Stimulated activated CD4-positive, alpha-beta T cell treated with anti-CD3 and anti-CD28 coated beads, Interleukin-1b, Interleukin-23, amount 100 ng/mL, for 4 hours (primary cell): ENCODE measurements at places on chromosomes 1 and 21.

DNA sequence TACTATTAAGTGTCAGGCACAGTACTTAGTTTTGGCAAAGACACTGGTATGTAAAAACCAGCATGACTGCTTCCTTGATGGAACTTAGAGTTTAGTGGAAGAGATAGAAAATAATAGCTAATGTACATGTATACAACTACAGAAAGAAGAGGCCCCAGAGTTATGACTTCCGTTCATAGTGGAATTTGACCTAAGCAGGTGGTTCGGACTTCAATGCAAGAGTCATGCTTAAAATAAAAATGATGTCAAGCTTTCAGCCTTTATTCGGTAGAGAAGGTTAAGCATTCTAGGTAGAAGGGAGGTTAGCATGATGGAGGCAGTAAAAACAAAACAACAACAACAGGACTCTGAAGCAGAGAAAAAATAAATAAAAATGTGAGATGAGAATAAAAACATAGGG, 165.9 kb downstream of the KCNT2 start:
- DNase-seq, result no peak

GRCh38 chr1:190436615-190437014, 41.0 kb downstream of the BRINP3 start:
- no peak for DNase-seq

DNA sequence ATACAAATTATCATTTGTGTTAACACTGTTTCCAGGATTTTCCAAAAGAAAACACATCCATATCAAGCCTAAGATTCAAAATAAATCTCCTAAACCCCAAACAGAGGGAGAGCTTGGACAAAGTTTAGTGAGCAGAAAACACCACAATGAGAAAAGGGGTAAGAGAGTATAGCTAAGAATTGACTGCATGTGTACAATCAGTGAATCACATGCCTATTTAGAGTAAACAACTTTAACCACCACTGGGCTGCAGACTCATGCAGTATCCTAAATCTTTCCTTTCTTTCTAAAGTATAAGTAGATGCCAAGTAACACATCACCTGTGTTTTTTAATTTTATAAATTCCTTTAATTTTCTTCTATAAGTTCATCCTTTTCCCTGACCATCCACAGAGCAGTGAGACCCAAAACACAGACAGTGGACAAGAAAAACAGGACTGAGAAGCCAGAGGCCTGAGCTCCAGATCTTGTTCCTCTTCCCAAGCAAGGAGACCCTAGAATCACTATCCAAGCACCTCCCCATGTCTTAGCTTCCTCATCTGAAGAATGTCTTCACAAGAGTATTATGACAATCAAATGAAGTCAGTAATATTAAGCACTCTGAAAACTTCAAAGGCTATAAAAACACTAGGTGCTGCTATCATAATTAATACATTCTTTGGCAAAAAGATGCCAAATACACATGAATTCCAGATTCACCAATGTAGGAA, 93.1 kb downstream of the VAV3 start:
- no peak for DNase-seq

GRCh38 chr1:237139732-237140131, 97.7 kb downstream of the RYR2 start:
- no peak for DNase-seq

- DNase-seq, result no peak
Observed at GRCh38 chr21:23099185-23099584, 2101.0 kb downstream of the NCAM2 start.

GRCh38 chr1:202807926-202808757, at the start of gene KDM5B:
KDM5B (minus strand) TSS chr1:202808421; CDS start chr1:202808305, 116 bp downstream.
- DNase-seq, result peak; percentile 55

DNA sequence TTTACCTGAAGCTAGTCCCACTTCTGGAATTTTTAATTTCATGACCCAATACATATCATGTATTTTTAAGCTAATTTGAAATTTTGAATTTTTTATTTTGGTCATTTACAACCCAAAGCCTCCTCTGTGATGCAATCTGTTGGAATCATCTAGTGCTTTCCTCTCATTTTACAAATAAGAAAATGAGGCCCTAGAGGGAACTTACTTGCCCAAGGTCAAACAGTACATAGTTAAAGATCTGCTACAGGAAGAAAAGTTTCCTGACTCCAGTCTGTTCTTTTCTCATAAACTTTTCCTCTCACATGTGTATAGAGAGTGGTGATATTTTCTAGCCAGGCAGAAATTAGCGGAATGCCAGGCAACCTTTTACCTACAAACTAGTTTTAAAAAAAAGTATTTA, 59.3 kb upstream of the DPT start:
- DNase-seq, result no peak

- DNase-seq, result no peak
Observed at GRCh38 chr1:8889925-8890785, 11.7 kb upstream of the ENO1 start.

DNA sequence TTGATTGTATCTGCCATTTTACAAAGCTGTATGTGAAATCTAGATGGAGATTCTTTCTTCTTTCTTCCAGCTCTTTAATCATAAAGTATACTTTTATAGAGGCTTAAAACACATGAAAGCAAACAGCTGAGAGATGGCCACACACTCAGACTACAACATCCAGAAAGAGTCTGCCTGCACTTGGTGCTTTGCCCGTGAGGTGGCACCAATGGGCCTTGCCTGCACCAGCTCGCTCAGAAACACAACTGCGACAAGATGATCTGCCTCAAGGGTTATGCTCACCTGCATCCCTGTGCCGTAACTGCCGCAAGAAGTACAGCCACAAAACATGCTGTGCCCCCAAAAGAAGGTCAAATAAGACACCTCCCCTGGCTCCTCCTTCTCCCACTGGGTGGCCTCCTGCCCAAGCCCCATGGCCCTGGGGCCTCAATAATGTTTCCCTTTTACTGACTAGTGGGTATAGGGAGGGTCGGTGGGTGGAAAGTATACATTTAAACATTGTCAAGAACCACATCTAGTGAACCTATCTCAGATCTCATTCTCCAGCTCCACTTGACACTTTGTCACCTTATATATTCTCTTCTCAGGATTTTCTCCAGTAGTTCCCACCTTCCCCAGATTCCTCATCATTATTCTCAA, 66.7 kb upstream of the ANGPTL3 start:
- no peak for DNase-seq

GRCh38 chr1:43073490-43074230, 98.4 kb downstream of the EBNA1BP2 start:
- DNase-seq, result peak; percentile 62

- DNase-seq, result no peak
Observed at GRCh38 chr1:184404727-184405027, 17.8 kb downstream of the C1orf21 start.

DNA sequence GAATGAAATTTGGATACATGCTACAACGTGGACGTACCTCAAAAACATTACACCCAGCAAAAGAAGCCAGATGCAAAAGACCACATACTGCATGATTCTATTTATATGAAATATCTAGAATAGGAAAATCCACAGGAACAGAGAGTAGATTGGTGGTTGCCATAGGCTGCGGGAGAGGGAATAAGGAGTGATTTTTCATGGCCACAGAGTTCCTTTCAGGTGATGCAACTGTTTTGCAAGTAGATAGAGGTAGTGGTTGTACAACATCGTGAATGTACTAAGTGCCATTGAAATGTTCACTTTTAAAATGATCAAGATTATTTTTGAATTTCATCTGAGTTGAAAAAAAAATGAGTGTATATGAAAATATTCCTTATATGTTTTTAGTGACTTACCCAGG, 115.3 kb upstream of the RUNX1 start:
- DNase-seq, result no peak

- DNase-seq, result no peak
Observed at GRCh38 chr1:218835609-218836008, 338.1 kb upstream of the LYPLAL1 start.

DNA sequence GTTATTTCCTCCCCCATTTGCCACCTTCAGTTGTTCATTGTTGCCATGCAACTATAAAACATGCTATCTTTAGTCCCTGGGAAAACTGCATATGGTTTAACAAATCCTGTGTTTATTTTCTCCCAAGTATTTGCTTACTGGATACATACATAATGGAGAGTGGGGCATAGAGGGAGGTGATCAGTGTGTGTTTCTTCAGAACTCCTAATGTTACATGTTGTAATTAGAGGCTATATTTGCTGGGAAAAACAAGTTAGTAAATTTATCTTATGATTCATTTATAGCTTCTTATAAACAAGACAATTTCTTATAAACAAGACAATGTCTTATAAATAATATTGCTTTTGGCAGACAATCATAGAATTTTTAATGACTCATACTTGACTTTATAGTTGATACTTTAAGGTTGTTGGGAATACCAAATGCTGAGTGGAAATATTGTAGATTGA, 7.3 kb upstream of the GIPC2 start:
- no peak for DNase-seq

GRCh38 chr1:68081775-68082283, 31.4 kb upstream of the DIRAS3 start:
- no peak for DNase-seq

- DNase-seq, result no peak
Observed at GRCh38 chr21:38830671-38831525, 25.2 kb downstream of the ETS2 start.

- DNase-seq, result no peak
Observed at GRCh38 chr1:179298952-179299351, 5.4 kb downstream of the SOAT1 start.

GRCh38 chr1:230790026-230790425, 42.8 kb downstream of the CAPN9 start:
- no peak for DNase-seq

GRCh38 chr1:62953633-62954032, 169.7 kb downstream of the ATG4C start:
- DNase-seq, result no peak

- DNase-seq, result no peak
Observed at GRCh38 chr1:207844371-207844770, 66.6 kb downstream of the CD34 start.

GRCh38 chr1:96333522-96334235, 387.9 kb upstream of the PTBP2 start:
- DNase-seq, result no peak

GRCh38 chr21:34801519-34802132, 132.8 kb downstream of the CLIC6 start:
- DNase-seq, result no peak

DNA sequence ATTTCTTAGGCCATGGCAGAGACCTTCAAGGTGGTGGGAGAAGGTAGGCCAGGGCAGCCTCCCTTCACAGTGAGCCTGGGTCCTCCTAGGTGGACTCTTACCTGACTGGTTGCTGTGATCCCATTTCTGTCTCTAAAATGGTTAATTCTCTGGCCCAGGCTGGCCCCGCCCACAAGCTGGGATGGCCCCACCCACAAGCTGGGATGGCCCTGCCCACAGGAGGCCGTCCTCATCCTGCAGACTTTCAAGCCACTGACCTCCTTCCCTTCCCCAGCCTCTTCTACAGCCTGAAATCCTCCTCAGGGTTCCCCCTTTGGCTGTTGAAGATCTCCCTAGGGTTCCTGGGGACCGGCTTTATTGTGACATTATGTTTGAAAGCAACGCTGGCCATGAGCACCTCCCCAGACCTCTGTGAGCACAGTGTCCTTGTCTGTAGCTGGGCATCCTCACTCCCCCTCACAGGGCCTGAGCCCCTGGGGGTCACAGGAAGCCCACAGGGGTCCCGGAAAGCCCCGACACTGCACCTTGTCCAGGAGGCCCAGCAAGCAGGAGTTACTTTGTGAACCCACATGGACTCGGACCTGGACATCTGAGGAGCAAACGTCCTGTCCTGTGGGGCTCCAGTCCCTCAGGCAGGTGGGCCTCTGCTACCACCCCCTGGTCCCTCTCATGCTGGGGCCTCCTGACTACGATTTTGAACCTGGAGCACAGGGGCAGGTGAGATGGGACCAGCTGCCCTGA, 621.7 kb downstream of the MATN1 start:
- no peak for DNase-seq

DNA sequence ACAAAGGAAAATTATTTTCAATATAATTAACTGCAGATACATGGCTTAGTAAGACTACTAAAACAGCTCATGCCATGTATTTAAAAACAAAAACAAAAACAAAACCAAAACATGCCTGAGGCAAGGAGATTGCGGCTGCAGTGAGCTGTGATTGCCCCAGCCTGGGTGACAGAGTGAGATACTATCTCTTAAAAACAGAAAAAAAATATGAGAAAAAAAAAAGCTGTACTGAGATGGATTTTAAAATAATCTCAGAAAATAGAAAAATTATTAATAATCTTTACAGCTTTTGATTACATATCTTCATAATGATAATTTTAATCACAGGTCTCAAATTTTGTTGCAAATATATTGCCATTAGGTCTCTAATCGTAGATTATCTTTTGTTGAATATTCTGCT, 24.0 kb upstream of the LIN9 start:
- no peak for DNase-seq

DNA sequence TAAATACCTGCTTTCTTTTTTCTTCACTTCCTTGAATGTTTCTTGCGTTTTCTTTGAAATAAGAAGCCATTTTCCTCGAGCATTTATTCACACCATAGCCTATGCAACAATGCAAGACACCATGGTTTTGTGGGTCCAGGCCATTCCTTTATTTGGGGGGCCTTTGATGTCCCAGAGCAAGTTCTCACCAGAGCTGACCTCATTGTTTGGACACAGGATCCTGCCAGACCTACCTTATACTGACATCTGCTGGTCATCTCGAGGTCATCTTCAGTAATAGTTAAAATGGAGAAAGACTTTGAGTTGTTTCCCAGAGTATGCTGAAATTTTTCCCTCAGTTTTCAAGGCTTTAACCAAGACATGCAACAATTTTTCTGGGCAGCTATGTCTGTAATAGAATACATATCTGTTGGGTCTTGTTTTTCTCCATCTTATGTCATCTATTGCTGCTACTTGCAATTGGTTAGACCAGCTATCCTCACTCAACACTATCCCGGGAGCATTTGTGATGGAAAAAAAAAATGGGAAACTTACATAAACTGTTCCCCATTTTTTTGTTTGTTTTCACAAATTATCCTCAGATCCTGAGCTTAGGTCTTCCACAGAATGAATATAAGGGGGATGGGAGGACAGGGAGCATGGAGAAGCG, 34.0 kb upstream of the BACE2 start:
- no peak for DNase-seq

DNA sequence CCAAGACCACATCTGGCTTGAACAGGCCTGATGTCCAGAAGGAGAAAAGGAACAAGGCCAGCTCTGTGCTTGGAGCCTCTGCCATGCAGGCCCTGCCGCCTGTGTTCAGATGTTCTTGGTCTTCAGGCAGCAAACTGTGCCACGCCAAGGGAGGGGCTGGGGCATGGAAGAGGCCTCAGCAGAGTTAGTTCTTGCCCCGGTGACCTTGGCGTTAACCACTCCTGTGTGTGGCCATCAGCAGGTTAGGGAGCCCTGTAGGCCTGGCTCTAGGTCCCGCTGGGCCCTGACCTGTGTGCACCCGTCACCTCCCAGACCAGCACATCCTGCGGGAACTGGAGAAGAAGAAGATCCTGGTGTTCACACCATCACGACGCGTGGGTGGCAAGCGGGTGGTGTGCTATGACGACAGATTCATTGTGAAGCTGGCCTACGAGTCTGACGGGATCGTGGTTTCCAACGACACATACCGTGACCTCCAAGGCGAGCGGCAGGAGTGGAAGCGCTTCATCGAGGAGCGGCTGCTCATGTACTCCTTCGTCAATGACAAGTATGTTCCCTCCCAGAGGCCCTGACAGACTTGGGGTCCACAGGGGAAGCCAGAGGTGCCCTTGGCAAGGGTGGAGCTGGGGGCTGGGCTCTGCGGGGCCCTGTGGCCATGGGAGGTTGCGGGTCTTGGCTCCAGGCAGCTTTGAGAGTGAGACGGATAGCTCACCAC, 7.1 kb downstream of the ZC3H12A start:
- no peak for DNase-seq

- DNase-seq, result no peak
Observed at GRCh38 chr1:41322101-41322661, 39.1 kb upstream of the FOXO6 start.

- no peak for DNase-seq
Observed at GRCh38 chr21:15124731-15125130, 59.9 kb upstream of the NRIP1 start.
